ENCODE measurements at places on chromosomes 3 and 15.

DNA sequence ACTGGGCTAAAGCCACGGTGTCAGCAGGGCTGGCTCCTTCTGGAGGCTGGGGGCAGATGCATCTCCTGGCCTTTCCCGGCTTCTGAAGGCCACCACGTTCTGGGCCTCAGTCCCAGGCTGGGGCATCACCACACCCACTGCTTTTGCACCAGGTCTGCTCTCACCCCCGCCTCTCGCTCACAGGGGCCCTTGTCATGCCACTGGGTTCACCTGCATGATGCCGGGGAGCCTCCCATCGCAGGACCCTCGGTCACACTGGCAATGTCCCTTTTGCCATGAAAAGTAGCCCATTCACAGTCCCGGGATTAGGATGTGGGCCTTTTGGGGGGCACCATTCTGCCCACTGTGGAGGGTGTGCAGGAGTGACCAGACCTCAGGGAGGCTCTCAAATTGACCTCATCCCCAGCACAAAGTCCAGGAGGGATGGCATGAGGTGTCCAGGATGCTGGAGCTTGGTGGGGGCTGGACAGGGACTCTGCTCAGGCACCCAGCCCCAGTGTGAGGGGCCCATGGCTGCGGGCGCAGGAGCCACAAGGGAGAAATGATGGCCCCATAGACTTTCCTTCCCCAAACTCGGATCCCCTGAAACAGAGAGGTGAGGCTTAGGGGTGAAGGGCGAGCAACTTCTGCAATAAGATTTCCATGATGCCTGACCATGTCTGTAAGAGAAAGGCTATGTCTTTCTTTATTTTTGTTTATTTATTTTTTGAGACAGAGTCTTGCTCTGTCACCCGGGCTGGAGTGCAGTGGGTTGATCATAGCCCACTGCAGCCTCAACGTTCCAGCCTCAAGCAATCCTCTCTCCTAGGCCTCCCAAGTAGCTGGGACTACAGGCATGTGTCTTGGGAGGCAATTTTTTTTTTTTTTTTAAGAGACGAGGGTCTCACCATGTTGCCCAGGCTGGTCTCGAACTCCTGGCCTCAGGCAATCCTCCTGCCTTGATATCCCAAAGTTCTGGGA, 189.1 kb downstream of the GOLGA6L6 start:
- DNase-seq = no peak

- no peak for DNase-seq
These were observed 618.0 kb upstream of the ADAMTS9 start for GRCh38 chr3:65305836-65306235.

DNA sequence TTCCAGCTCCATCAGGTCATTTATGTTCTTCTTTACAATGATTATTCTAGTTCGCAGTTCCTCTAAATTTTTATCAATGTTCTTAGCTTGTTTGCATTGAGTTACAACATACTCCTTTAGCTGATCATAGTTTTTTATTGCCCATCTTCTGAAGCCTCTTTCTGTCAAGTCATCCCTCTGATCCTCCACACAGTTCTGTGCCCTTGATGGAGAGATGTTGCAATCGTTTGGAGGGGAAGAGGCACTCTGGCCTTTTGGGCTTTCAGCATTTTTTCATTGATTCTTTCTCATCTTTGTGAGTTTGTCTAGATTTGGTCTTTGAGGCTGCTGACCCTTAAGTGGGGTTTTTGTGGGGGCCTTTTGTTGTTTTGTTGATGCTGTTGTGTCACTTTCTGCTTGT, 234.6 kb upstream of the CBLB start:
- DNase-seq = no peak

DNA sequence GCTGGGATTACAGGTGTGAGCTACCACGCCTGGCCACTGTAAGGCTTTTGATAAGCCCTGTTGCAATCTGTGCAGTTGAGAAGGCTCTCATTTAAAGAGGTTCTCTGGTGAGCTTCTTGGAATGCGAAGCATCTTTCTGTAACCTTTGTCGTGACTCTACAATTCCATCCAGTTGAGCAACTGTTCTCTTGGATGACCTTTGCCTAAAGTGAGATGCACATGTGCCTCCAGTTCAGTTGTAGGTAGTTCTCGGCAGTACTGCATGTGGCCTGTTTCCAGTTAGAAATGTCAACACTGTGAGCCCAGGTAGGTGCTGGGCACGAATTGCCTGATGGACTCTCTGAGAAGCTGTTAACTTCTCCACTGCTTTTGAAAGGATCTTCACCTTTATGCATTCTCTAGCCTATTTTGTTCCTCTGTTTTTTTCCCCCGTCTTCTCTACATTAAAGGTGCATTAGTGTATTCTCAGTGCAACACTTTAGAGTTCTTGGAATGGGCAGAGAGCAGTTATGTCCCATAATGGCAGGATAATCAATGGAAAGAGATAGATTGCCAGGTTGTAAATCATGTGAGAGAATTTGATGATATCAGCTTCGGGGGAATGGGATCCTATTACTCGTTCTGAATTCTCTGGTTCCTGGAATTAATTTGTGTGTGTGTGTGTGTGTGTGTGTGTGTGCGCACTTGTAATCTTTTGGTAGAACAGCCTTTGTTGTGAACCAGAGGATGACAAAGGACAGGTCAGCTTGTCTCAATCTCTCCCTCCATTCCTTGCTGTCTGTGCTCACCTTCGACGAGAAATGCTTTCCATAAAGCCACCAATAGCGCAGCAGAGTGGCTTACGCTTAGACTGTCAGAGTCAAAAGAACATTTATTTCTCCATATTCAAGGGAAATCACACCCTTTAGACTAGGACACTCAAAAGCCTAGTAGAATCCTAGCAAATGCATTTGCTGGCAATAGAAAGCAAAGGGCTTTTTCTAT, 51.1 kb downstream of the PTPRG start:
- DNase-seq = no peak

DNA sequence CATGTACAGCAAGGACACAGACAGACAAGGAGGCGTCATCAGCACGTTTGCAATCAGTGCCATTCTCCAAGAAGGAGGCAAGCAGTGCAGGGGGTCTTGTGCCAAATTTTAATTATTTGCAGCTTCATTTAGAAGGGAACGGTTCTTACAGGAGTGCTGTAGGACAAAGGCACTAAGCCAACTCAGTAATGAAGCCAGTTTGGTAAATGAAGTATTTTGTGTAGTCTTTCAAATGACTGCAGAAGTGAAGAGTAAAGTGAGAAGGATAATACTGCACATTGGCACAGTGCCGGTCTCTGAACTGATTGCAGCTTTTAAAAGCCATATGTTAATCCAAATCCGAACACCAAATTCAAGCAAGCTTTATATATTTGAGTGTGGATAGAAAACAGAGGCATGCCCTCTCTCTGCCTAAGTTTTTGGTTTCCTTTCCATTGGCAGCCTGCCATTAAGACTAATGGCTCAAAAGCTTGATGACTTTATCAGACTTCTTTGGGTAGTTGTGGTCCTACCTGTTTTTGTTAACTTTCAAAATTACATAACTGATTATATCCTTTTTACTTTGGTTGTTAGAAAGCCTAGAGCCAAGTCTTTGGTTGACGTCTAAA, 101.3 kb downstream of the SENP2 start:
- no peak for DNase-seq

- DNase-seq = no peak
These were observed 779.8 kb upstream of the LMCD1 start for GRCh38 chr3:7721869-7722268.

GRCh38 chr3:89948008-89948407, 840.6 kb downstream of the EPHA3 start:
- no peak for DNase-seq

- no peak for DNase-seq
These were observed 69.2 kb downstream of the LIPC start for GRCh38 chr15:58501006-58501405.

- DNase-seq = no peak
These were observed 136.2 kb downstream of the TNIK start for GRCh38 chr3:171323938-171324536.

GRCh38 chr3:194267744-194268653, 83.1 kb downstream of the CPN2 start:
- no peak for DNase-seq

- DNase-seq = no peak
These were observed 19.4 kb upstream of the LMCD1 start for GRCh38 chr3:8482263-8482662.
